ENCODE measurements at places on chromosomes 1 and 21. TPM values are rescaled to one million over a fixed set of nuclear protein-coding genes. Genes with fewer than 3 reads are reported as not detected.
A peak's percentile ranks its signal among the peaks of the same experiment; 100 is the strongest.

The ATXN7L2 gene
- total RNA-seq, result 14.0 TPM

The TRNP1 gene
- total RNA-seq, result not detected

The GPR25 gene
- total RNA-seq, result not detected

- peak overlapping the region; percentile 92 for H3K27ac ChIP-seq
- peaks cover 9% of the 10 kb centered on the region for H3K27me3 ChIP-seq
- H3K36me3 ChIP-seq, result no peaks in the 10 kb centered on the region
- peak; percentile 88 for DNase-seq
- H3K4me3 ChIP-seq, result peak overlapping the region; percentile 53
These were observed 35.1 kb downstream of the NUAK2 start for GRCh38 chr1:205286335-205286950.

- no peaks in the 10 kb centered on the region for H3K36me3 ChIP-seq
- H3K27me3 ChIP-seq, result no peaks in the 10 kb centered on the region
- H3K4me1 ChIP-seq, result peaks cover 25% of the 10 kb centered on the region
- no peak overlapping the region for H3K4me3 ChIP-seq
- H3K27ac ChIP-seq, result no peak overlapping the region
These were observed 59.4 kb upstream of the NEK2 start for GRCh38 chr1:211734791-211735190.

- no peak overlapping the region for H3K4me3 ChIP-seq
- DNase-seq, result no peak
- peaks cover 2% of the 10 kb centered on the region for H3K36me3 ChIP-seq
- H3K27ac ChIP-seq, result no peak overlapping the region
These were observed 24.1 kb upstream of the LBR start for GRCh38 chr1:225451840-225452515.

DNA sequence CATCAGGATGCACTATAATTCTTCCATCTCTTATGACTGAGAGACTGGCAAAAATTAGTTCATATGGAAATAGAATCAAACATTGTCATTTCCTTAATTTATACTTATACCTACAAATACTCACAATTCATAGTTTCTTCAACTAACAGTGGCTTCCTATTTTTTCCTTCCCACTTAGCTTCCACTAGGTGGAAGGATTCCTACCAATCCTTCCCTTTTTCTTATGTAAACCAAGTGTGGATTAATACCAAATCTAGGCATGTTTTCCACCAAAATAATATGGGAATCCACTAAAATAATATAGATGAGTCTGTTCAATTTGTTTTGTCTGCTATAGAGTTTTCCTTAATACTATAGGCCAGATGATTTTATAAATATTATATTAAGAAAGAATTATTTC lies 1537.1 kb downstream of the PLA2G4A start:
- no peaks in the 10 kb centered on the region for H3K27me3 ChIP-seq
- DNase-seq, result no peak
- H3K4me3 ChIP-seq, result no peak overlapping the region
- no peaks in the 10 kb centered on the region for H3K4me1 ChIP-seq

DNA sequence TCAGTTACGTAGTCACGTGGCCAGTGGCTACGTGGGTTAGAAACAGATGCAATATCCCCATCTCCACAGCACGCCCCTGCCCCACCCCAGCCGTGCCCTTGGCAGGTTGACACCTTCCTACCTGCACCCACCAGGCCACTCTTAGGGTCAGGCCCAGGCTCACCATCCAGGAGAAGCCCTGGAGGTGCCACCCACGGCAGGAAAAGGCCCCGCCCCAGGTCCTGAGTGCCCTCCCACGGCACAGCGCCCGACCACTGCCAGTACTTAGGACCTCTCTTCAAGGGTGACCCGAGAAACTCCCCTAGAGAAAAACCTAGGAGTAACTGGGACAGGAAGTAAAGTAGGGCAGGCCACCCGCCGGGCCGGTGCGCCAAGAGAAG lies 1.5 kb downstream of the C1orf35 start:
- H3K4me1 ChIP-seq, result peaks cover 29% of the 10 kb centered on the region
- H3K4me3 ChIP-seq, result peak overlapping the region; percentile 93
- H3K36me3 ChIP-seq, result peaks cover 25% of the 10 kb centered on the region
- H3K27ac ChIP-seq, result peak overlapping the region; percentile 70
- H3K27me3 ChIP-seq, result no peaks in the 10 kb centered on the region

- peaks cover 37% of the 10 kb centered on the region for H3K36me3 ChIP-seq
- H3K4me3 ChIP-seq, result no peak overlapping the region
- no peak for DNase-seq
- H3K27me3 ChIP-seq, result no peaks in the 10 kb centered on the region
These were observed 50.1 kb downstream of the ATF6 start for GRCh38 chr1:161816201-161816600.

- peak overlapping the region; percentile 15 for H3K27ac ChIP-seq
- no peaks in the 10 kb centered on the region for H3K27me3 ChIP-seq
- H3K36me3 ChIP-seq, result peaks cover 50% of the 10 kb centered on the region
These were observed 28.4 kb downstream of the RRP1B start for GRCh38 chr21:43687566-43688399.

DNA sequence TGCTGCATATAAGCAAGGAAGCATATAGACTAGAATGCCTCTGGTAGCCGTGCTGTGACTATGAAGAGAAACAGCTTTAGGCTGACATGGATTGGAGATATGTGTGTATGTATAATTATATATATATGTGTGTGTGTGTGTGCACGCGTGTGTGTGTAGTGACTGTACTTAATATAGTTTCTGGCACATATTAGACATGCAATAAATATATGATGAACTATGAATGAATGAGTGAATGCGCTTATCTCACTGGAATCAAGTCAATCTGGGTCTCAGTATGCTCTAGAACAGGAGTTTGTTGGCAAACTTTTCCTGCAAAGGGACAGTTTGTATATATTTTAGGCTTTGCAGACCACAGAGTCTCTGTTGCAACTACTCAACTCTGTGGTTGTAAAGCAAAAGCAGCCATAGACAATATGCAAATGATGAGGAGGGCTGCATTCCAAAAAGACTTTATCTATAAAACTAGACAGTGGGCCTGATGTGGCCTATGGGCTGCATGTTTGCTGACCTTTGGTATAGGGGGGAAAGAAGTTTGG lies 482.9 kb upstream of the USP24 start:
- no peaks in the 10 kb centered on the region for H3K36me3 ChIP-seq
- no peaks in the 10 kb centered on the region for H3K4me1 ChIP-seq
- no peak overlapping the region for H3K4me3 ChIP-seq
- no peaks in the 10 kb centered on the region for H3K27me3 ChIP-seq

- H3K27ac ChIP-seq, result no peak overlapping the region
- no peaks in the 10 kb centered on the region for H3K36me3 ChIP-seq
- no peaks in the 10 kb centered on the region for H3K27me3 ChIP-seq
- DNase-seq, result no peak
These were observed 44.2 kb upstream of the RGS7 start for GRCh38 chr1:241401156-241401555.

DNA sequence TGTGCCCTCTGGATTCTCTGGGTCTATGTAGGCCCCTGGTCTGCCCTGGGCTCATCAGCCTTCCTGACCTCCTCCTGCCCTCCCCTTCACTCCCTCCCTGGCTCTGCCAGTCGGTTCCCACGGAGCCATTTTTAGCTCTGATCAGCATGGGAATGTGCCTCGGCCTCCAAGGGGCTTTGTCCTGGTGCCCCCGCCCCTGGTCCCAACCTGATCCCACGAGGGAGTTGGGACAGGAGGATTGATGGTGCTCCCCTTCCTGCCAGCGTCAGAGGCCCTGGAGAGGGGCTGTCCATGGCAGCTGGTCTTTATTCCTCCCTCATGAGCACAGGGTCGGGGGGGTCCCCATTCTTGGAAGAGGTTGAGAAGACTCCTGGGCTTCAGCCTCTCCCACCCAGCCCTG lies 24.9 kb downstream of the ETNK2 start:
- H3K4me1 ChIP-seq, result peaks cover 11% of the 10 kb centered on the region
- H3K27ac ChIP-seq, result no peak overlapping the region
- no peaks in the 10 kb centered on the region for H3K36me3 ChIP-seq
- H3K27me3 ChIP-seq, result no peaks in the 10 kb centered on the region

DNA sequence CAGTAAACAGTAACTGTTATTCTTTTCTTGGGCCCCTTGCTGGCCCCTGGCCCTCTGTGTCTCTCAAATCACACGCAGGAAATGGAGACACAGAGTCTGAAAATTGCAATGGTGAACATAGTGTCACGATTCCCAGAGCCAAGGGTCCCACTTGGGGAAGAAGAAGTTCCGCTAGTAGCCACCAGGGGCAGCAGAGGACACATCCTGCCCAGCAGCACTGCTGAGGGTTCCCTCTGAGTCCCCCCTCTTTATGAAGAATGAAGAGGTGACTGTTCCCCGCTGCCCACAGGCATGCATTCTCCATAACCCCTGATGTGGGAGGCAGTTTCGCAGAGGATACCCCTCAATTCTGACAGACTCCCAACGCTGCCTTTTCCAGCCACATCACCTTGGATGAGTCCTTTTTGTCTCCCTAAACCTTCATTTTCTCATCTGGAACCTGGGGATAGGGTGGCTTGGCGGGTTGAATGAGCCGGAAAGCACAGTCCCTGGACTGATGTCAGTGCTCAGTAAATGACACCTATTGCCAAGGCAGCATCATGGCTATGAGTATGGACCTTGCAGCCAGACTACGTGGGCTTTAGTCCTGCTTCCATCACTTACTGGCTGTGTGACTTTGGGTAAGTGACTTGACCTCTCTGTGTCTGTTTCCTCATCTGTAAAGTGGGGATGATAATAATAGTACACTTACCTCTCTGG lies 238.0 kb upstream of the TMEM51 start:
- no peaks in the 10 kb centered on the region for H3K4me1 ChIP-seq
- H3K27me3 ChIP-seq, result peaks cover 2% of the 10 kb centered on the region
- no peak overlapping the region for H3K4me3 ChIP-seq
- no peak overlapping the region for H3K27ac ChIP-seq

GRCh38 chr1:36350659-36351226 lies 27.3 kb upstream of the EVA1B start:
- H3K4me3 ChIP-seq, result no peak overlapping the region
- peaks cover 35% of the 10 kb centered on the region for H3K4me1 ChIP-seq
- peak overlapping the region; percentile 92 for H3K27ac ChIP-seq
- H3K36me3 ChIP-seq, result peaks cover 38% of the 10 kb centered on the region

GRCh38 chr1:56520016-56520601 lies 59.3 kb downstream of the PLPP3 start:
- no peak overlapping the region for H3K27ac ChIP-seq
- no peak overlapping the region for H3K4me3 ChIP-seq
- no peaks in the 10 kb centered on the region for H3K4me1 ChIP-seq
- no peaks in the 10 kb centered on the region for H3K36me3 ChIP-seq
- H3K27me3 ChIP-seq, result no peaks in the 10 kb centered on the region
- no peak for DNase-seq
